Esophagus squamous epithelium (tissue), 5 donors: ENCODE measurements at places on chromosomes 13 and 19.

- no peak for DNase-seq
Observed at GRCh38 chr13:104823071-104823470, 1712.4 kb downstream of the EFNB2 start.

GRCh38 chr19:54096617-54097106 is 3.9 kb downstream of the OSCAR start:
- DNase-seq, result no peak

GRCh38 chr13:26202365-26202972 is 19.6 kb downstream of the RNF6 start:
- no peak for DNase-seq

DNA sequence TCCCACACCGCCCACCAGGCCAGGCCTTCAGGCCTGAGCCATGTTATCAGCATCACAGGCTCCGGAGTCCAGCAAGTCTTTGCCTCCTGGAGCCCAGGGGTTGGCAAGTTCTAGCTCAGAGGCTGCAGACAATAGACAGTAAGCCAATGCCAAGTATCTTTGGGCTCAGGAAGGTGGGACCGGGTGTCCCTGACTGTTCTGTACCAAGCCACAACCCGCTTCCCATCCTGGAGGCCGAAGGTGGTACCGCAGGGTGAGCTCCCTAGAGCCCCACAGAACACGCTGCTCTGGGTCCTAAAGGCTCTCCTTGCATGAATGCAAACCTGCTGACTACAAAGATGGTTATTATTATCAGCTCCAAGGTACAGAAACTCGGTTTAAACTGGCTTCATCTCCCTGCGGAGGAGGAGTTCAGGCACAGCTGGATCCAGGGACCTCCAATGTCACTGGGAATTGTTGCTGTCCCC is 5.5 kb upstream of the FSTL3 start:
- no peak for DNase-seq

DNA sequence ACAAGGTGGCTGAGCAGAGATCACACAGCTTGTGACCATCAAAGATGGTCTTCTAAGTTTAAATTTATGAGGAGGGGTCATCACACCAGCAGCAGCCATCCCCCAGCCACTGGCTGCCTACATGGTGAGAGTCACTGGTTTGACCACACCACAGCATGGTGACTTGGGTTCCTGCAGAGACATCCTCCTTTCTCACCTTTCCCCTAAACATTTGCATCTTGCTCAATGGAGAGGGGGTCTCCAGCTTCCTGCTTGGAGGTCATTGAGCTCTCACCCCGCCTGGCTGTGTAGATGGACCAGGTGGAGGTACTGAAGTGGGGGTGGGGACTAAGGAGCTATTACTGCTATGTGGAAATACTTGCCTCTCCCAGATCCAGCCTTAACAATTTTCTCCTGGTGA is 247.6 kb upstream of the ARGLU1 start:
- DNase-seq, result no peak

DNA sequence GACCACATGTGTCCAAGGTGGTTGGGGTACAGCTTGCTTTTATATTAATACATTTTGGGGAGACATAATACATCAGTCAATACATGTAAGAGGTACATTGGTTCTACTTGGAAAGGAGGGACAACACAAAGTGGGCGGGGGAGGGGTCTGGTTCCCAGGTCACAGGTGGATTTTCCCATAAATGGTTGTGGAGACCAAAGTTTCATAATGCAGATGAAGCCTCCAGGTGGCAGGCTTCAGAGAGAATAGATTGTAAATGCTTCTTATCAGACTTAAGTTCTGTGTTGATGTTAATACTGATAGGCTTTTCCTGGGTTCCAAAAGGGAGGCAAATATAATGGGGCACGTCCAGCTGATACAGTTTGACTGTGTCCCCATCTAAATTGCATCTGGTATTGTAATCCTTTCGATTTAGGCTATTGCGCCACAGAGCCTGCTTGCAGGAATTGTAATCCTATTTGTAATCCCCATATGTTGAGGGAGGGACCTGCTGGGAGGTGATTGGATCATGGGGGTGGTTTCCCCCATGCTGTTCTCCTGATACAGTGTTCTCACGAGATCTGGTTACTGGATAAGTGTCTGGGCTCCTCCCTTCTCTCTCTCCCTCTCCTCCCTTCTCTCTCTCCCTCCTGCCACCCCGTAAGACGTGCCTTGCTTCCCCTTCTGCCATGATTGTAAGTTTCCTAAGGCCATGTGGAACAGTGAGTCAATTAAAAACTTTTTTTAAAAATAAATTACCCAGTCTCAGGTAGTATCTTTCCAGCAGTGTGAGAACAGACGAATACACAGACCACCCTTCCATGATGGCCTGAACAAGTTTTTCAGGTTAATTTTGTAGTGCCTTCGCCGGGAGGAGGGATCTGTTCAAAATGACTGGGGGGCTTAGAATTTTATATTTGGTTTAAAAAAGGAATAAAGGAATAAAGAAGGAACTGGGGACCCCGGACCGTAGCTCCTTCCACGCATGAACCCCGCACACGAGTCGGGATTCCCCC is 44.9 kb downstream of the ZNF823 start:
- DNase-seq, result no peak

- DNase-seq, result no peak
Observed at GRCh38 chr13:97889803-97890202, 63.7 kb upstream of the IPO5 start.

DNA sequence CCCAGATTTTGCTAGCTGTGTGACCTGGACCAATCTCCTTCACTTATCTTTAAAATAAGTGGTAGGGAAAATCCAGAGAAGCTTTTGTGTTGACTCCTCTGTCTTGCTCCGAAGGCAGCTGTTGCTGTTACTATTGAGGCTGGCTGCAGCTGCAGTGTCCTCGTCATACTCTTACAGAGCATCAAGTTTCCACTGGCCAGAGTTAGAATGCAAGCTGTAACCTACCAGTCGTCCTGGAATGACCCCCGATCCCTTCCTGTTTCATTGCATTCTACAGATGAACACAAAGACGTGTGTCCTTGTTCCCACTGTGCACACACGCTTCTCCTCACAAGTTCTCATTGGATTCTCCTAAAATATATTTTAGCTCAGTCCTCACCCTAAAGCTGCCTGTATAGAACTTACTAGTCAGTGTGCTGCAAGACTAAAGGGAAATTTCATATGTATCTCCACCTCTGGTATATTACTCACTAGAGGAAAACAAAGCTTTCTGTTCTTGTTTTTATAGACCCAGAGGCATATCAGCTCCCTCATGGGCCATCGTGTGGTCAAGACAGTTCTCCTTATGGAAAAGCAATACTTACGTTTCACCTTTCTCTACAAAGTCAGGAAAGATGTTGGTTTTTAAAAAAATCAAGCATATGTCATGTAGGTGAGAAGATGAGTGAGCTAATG is 589.8 kb downstream of the LMO7 start:
- no peak for DNase-seq

DNA sequence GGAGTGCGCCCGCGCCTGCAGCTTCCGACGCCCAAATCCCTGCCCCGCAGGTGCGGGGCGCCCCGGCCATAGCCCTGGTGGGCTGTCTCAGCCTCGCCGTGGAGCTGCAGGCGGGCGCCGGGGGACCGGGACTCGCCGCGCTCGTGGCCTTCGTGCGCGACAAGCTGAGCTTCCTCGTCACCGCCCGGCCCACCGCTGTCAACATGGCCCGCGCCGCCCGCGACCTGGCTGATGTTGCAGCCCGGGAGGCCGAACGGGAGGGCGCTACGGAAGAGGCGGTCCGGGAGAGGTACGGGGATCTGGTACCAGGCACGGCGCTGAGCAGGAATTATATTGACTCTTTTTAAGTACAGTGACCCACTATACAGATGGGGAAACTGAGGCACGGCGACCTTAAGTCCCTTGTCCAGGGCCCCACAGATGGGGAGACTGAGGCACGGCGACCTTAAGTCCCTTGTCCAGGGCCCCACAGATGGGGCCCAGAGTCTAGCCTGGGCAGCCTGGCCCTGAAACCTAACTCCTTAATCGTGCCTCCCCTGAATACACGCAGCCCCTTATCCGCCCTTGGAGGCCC is 586 bp downstream of the MRI1 start:
- no peak for DNase-seq

DNA sequence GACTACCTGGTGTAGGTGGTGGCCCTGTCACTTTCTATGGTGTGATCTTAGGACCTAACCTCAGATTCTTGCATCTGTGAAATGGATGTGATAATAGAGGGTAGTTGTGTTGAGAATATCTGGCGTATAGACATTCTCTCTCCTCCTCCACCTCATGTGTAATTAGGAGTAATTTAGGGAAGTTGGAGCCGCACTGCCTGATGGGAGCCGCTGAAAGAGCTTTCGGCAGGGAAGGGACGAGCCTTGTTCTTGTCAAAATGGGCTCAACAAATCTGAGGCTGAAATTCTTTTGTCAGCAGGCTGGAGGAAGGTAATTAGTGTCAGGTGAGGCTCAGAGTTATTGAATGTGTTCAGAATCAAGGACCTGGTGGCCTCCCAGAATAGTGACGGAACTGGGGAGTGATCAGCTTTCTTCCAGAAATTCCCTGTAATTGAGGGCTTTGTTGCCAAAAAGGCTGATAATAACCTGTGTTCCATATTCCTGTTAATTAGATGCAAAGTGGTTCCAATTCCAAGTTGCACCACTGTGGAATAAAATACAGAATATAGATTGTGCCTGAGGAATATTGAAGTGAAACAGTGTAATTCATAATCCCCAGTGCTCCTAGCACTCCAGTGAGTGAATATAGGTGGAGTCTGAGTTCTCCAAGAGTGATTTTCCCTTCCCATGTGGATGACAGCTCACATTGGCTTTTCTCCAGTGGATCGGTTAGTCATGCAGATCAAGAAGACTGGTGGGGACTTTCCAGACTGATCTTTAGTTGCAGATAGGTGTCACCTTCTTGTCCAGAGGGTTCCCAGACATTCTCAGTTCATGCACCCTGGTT is 47.5 kb downstream of the SPATA13 start:
- no peak for DNase-seq

DNA sequence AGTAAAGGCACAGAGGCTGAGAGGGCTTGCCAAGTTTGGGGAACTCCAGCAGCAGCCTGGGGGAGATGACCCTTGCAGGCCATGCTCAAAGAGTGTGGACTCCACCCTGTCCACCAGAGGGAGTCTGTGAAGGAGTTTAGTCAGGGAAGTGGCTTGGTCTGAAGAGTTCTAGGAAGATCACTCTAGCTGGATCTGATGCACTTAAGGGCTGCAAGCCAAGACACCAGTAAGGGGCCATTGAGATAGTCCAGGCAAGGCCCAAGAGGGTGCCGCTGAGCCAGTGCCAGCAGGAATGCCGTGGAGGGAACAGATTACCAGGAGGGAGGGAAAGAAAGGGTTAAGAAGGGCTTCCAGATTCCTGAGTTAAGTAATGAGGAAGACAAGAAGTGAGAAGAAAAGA is 68.7 kb downstream of the ZAR1L start:
- DNase-seq, result no peak

DNA sequence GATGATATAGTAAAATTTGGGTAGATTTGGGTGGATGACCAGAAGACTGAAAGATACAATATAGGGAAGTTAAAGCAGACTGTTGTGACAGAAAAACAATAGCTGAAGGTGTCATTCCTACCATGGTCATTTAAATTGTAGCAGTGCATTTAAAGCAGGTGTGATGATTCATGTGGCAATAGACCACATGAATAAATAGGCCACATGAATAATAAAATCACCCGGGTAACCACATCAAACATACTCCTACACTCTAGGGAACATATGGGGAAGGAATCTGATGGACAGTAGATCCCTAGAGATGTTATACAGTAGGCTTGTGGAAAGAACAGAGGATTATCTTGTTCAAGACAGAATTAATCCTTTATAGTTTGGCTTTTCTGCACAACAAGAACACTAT is 392.6 kb downstream of the SLITRK5 start:
- DNase-seq, result no peak

GRCh38 chr13:97311956-97312355 is 89.8 kb downstream of the MBNL2 start:
- DNase-seq, result no peak

GRCh38 chr13:110637747-110638146 is 22.4 kb downstream of the NAXD start:
- DNase-seq, result no peak

GRCh38 chr19:48390188-48391099 is 907 bp downstream of the KDELR1 start:
- DNase-seq, result no peak

DNA sequence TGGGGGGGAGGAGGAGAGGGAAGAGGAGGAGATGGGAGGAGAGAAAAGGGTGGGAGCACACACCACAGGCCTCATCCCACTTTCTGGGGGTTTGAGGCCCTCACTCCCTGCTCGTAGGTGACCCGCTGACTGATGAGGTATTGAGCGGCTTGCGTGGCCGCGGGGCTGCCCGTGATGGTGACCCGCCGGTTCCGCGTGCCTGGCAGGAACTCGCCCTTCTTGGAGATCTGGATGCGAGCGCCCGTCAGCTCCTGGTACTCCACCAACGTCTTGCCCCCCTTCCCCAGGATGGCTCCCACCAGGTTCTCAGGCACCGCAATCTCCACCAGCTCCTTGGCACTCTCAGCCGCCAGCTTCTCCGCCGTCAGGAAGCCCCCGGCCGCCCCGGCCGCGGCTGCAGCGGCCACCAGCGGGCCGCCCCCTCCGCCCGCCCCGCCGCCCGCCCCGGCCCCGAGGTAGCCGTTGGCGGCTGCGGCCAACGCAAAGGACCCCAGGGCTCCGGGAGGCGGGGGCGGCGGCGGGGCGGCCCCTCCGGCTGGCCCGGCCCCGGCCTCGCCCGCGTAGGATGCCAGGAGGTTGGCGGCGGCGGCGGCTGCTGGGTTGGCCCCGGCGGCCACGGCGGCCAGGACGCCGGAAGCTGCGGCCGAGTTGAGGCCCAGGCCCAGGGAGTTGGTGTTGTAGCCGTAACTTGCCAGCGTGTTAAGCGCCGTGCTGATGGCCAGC is 25.4 kb upstream of the NANOS2 start:
- DNase-seq, result no peak

DNA sequence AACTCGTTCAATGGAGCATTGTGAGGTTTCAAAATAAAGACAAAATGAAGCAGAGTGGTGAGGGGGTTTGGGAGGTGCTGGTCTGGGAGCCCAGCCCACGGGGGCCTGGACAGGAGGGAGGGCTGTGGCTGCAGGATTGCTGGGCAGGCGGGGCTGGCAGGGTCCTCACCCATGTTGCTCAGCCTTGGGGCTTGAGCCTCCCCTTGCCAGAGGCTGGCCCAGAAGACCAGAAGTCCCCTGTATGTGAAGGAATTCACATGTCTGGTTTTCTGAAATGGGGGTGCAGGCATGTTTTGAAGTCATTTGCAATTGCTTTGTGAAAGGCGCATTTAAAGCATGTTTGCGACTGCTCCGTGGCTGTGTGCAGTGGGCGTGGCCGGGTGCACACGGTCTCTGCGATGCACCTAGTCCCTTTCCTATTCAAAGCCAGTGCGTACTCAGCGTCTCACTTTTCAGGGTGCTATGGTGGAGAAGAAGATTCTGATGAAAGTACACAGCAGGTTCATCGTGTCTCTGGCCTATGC is 2.3 kb downstream of the GRK1 start:
- no peak for DNase-seq

- DNase-seq, result no peak
Observed at GRCh38 chr13:98769736-98770135, 17.3 kb upstream of the SLC15A1 start.

DNA sequence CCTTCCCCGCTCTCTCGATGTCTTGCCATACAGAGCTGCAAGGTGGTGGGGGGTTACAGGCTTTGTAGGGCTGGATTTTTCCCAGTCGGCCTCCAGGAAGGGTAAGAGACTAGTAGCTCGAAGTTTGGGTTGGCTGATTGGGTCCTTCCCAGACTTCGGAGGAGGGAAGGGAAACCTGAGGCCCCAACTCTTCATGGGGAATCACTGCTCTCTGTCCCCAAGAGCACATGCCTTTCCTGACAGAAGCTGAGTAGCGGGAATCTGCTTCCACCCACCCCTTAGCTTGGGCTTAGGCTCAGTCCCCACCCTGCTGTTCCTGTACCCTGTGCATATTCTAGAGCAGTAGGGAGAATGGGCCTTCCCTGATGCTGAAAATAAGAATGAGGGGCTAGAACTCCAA is 39.7 kb downstream of the PPP2R1A start:
- DNase-seq, result no peak
